ENCODE measurements at places on chromosomes 7 and 10.

DNA sequence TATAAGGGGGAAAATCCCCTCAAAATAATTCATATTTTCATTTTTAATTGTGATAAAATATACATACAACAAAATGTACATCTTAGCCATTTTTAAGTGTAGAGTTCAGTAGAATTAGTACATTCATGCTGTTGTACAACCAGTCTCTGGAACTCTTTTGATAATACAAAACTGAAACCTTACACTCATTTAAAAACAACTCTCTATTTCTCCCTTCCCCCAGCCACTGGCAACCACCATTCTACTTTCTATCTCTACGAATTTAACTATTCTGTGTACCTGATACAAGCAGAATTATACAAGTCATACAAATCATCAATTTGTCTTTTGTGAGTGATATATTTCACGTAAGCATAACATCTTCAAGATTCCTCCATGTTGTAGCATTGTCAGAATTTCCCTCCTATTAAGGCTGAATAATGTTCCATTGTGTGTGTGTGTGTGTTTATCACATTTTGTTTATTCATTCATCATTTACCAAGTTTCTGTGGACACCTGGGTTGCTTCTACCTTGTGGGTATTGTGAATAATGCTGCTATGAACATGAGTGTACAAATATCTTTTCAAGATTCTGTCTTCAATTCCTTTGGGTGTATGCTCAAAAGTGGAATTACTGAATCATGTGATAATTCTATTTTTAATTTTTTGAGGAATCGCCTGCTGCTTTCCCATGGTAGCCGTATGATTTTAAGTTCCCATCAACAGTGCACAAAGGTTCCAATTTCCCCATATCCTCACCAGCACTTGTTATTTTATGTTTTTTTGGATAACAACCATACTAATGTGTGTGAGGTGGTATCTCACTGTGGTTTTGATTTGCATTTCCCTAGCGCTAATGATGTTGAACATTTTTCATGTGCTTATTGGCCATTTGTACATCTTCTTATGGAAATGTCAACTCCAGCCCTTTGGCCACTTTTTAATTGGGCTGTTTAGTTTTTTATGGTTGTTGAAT lies 4.7 kb upstream of the EBLN1 start:
- no peak for DNase-seq

- DNase-seq: peak; percentile 66
These were observed 31.9 kb downstream of the PAPSS2 start for GRCh38 chr10:87691506-87692070.

GRCh38 chr10:35581655-35582054 lies 23.5 kb upstream of the GJD4 start:
- no peak for DNase-seq

- DNase-seq: no peak
These were observed 184.7 kb downstream of the LRMDA start for GRCh38 chr10:75616076-75616475.

GRCh38 chr7:158400601-158401225 lies 186.9 kb downstream of the PTPRN2 start:
- no peak for DNase-seq

DNA sequence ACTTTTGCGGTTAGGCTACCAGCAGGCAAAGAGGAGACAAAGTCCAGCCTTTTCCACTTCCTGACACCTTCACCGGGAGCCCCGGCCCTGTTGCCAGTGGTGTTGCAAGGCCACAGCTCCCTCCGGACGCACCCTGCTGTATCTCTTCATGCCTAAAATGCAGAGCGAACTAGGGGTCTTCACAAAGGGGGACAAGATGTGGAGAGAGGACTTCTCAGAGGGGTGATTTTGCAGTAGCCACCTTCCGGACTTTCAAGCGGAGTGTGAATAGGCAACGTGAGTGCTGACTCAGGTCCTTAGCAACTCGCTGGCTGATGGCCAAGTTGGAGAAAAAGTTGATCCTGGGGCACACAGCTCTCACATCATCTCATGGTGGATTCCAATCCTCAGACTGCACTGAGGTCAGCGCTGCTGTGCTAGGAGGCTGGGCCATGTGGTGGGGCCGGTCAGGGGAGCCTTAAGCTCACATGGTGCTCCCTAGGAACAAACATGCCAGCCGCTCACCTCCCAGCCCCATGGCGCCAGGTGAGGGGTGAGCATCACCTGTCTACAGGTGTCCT lies 166.3 kb downstream of the LCOR start:
- DNase-seq: peak; percentile 68

DNA sequence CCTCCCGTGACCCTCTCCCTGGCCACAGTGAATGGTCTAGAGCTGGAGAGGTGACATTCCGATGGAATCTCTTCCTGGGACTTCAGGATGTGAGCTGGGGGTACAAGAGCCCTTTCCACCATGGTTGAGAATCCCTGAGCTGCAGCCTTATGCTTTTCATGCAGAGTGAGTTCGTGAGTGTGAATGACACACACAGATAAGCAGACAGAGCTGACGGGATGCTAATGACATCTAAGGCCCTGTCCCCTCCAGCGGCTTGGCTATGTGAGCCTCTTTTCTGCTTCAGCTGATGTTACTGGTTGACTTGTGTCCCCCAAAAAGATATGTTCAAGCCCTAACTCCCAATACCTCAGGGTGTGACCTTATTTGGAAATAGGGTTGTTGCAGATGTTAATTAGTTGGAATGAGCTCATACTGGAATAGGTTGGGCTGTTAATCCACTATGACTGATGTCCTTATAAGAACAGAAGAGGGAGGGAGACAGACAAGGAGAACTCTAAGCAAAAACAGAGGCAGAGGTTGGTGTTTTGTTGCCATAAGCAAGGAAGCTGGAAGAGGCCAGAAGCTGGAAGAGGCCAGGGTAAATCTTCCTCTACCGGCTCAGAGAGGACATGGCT lies 111.1 kb upstream of the AFAP1L2 start:
- no peak for DNase-seq

DNA sequence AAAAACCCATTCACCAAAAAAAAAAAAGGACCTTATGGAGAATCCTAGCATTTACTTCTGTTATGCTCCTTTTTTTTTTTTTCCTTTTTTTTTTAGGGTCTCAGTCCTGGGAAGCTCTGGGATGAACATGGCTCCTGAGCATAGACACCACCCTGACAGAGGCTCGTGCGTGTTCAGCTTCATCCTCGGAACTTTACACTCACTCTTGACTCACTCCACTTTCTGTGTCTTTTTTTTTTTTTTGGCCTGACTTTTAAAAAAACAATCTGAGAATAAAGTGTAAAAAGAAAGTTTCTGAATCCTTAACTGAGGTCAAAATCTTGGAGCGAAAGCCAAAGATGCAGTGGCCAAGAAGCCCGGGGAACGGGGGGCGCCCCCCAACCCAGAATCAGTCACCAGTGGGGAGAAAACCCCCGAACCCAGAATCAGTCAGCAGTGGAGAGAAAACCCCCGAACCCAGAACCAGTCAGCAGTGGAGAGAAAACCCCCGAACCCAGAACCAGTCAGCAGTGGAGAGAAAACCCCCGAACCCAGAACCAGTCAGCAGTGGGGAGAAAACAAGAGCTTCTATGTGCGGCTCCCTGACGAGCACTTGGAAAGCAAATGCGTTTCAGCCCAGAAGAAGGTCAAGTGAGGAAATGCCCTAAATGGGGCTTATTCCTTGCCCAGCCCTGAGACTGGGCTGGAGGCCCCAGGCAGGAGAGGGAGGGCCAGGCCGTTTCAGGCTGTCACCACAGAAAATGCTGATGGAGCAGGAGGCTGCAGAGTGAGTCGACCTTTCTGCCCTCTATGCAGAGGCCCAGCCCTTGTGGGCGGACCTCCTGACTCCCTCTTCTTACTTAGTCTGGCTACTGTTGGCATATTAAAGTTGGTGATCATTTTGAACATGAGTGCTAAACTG lies 19.0 kb upstream of the PFKP start:
- no peak for DNase-seq

DNA sequence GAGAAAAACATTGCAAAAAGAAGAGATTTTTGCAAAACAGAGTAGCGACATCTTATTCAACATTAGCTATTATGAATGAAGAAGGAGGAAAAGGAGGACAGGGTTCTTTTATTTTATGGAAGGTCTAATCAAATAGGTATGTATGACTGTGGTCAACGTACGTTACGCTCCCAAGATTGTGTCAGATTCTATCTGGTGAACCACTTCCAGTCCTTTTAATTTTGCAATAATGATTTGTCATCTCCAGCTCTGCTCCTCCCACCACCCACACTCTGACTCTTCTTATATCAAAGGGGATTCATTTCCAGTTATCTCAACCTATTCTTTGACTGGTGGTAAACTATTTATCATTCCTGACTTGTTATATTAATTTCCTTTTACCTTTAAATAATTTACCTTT lies 259.9 kb downstream of the CACNA2D1 start:
- DNase-seq: peak; percentile 93

DNA sequence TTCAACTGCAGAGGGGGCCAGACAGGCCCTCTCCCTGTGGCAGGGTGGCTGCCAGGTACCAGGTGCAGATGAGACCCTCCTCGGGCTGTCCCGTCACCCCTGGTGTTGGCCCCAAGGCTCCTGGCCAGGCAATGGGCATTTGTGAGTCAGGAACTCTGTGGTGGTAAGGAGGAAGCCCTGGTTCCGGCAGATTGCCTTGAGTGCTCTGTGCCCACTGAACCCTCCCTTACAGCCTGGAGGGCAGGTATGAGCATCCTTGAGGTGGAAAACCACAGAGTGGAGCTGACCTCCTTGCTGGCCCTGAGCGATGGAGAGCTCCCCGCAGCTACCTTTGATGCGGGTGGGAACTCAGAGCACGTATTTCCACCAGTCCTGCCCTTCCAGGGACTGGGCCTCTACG lies 2.0 kb downstream of the PAOX start:
- no peak for DNase-seq

- DNase-seq: no peak
These were observed 37.0 kb upstream of the TES start for GRCh38 chr7:116173051-116174028.

GRCh38 chr10:101222683-101223273 lies 6.5 kb downstream of the LBX1 start:
- no peak for DNase-seq

GRCh38 chr7:70097645-70098044 lies 499.4 kb downstream of the AUTS2 start:
- DNase-seq: no peak

DNA sequence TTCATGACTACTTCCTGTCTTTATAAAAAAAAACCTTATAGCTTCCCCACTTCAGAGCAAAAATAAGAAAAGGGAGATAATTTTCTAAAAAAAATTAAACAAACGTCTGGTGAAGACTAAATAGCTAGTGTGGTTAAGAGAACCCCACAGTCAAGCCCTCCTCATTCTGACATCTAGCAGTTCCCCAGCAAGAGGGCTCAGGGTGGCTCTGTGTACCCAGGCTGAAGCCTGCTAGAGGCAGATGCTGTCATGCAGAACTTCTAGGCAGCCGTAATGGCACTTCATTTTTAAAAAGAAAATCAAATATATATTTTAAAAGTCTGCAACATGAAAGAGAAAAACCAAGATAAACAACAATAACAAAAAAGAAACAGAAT lies 223.1 kb upstream of the KLF14 start:
- no peak for DNase-seq

GRCh38 chr10:114110174-114110972 lies 63.6 kb downstream of the CCDC186 start:
- DNase-seq: no peak

DNA sequence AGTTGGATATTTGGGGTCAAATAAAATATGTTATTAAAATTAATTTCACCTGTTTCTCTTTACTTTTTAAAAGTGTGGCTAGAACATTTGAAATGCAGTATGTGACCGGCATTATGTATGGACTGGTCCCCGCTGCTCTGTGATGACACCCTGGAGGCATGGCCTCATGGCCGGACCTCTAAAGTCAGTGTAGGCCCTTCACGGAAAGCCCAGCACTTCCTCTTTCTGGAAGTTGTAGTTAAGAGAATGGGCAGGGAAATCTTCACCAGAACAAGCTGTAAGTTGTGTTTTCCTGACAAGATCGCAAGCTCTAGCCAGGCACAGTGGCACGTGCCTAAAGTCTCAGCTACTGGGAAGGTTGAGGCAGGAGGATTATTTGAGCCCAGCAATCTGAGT lies 38.3 kb upstream of the SRGN start:
- no peak for DNase-seq

DNA sequence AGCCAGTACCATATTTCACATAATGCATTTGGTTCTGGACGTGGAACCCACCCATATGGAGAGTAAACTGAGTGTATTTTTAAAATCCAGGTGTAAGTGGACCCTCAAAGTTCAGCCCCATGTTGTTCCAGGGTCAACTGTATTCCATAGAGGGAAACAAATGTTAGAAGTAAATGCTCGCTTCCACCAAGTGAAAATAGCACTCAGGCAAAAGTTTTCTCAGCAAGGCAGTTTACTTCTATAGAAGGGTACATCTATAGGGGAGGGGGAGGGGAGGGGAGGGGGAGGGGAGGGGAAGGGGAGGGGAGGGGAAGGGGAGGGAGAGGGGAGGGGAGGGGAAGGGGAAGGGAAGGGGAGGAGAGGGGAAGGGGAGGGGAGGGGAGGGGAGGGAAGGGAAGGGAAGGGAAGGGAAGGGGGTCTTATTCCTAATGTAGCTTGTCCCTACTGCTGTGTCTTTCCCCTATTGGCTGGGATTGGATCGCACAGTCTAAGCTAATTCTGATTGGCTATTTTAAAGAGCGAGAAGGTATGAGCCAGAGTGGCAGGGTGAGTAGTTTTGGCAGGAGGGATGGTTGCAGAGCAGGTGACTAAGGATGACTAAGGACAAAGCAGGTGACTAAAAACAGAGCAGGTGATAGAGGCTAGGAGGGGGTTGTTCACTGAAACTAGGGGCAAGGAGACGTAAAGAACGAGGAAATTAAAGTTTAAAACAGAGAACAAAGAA lies 29.1 kb downstream of the GARIN1A start:
- DNase-seq: no peak

DNA sequence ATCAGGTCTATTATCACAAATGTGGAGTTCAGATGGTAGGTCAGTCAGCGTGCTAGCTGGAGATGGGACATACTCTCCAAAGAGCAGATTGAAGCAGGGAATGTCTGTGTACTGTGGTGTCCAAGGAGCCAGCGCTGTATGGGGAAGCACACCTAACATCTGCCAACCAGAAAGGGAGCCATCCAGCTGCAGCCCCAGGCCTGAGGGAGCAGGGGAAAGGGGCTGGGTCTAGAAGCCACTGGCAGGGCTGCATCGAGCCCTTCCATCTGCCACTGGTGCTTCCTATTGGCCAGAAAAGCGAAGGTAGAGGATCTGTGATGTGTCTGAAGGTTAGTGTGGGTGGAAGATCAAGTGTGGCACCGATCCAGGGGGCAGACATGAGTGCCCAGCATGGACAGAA lies 8.0 kb upstream of the RAMP3 start:
- no peak for DNase-seq

GRCh38 chr10:130958981-130959751 lies 352.4 kb downstream of the TCERG1L start:
- DNase-seq: no peak

DNA sequence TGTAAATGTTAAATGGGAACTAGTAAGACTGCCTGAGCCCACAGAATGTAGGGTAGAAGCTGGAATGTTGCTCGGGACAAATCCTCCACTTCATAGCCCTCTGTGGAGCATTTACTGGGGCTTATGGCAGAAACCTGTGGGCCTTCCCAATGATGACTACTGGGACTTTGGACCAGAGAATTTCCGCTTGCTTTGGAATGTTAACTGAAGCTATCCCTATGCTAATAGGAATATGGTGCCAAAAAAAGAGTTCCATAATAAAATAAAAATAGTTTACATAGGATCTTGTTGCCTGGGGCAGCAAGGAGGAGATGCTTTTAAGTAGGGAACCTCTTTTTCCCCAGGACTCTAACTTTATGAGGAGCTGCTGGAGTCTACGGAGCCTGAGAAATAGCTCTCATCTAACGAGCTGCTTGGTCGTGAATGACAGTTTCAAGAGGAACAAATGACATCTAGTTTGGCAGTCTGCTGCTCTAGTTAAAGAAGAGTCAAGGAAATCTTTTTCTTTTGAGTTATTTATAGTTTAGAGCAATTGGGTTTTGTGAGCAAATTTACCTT lies 5.7 kb upstream of the DYNC2I1 start:
- DNase-seq: no peak

- DNase-seq: no peak
These were observed 12.1 kb upstream of the ZC3HAV1L start for GRCh38 chr7:139047970-139048369.
